ENCODE measurements at places on chromosomes 6 and 20.

DNA sequence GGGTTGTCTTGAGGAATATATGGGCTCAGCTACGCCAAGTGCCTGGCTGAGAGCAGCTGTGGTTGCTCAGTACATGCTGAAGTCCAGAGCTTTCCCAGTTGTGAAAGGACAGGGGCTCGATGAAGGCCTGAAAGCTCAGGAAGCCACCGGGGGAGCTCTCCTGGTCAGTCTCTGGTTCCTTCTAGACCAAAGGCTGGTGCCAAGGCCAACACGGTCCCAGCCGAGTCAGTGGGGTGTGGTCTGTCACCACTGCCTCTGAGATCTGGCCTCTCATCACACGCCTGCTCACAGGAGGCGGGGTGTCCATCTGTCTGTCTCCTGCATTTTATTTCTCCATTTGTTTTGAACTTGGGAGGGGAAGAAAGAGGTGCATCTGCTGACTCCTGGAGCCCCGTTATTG, 4.9 kb upstream of the FAM83C start:
- no peak for DNase-seq

GRCh38 chr20:12270863-12271262, 353.2 kb downstream of the BTBD3 start:
- DNase-seq = no peak

DNA sequence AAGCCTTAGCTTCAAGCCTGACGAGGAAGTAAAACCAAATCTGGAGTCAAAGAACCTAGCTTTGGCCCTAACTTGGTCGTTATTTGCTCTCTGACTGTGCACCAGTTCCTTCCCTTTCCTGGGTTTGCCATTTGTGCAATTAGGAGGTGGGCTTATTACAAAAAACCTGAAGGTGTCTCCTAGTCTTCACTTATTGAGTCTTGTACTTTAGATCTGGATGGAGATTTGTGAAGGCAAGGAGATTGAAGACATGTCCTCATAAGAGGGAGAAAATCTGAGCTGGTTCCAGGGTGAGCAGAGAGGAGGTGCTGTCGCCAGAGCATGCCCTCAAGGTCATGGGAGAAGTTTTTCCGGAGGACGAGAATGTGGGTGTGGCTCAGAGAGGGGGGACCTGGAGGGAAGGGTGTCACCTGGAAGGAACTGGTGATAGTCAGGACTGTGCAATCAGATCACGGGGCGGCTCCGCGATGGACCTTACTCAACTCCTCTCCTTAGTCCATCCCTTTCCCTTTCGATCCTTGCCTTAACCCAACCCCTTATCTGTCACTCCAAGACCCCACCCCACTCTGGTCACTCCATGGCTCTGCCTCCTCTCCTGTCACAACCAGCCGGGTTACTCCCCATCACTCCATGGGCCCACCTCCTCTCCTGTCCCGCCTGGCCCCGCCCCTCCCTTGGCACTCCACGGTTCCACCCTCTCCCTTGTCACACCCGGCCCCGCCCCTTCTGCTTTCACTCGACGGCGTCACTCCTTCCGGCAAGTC, 588 bp upstream of the ACSS2 start:
- no peak for DNase-seq

DNA sequence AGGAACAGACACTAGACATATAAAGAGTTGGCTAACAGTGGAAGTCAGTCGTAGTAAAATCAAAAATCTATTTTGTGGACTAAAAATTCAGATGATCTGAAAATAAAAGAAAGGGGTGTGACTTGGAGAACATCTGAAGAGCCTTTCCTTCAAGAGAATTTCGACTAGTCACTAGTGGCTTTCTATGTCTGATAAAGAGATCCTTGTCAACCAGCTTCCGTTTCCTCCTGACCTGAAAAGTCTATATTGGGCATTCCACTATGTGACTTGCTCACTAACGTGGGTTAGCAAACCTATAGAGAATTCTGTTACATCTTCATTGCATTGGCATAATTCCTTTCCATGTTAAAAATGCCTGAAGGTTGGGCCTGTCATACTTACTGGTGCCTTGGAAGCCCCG, 25.9 kb downstream of the TRAF3IP2 start:
- no peak for DNase-seq

GRCh38 chr6:154580397-154581135, 70.1 kb upstream of the CNKSR3 start:
- no peak for DNase-seq
